CD4-positive, alpha-beta T cell (primary cell): ENCODE measurements at places on chromosomes 1 and 21. TPM values are rescaled to one million over a fixed set of nuclear protein-coding genes. Genes with fewer than 3 reads are reported as not detected.

- no peak for DNase-seq
Observed at GRCh38 chr21:40717028-40717427, 129.9 kb downstream of the DSCAM start.

GRCh38 chr1:118947003-118947765 lies 41.0 kb downstream of the TBX15 start:
- no peak for DNase-seq

GRCh38 chr1:113279776-113280391 lies 110.4 kb upstream of the MAGI3 start:
- DNase-seq = no peak

- no peak for DNase-seq
Observed at GRCh38 chr1:61287014-61287413, 204.7 kb downstream of the NFIA start.

GRCh38 chr1:200893411-200893901 lies 1.2 kb upstream of the INAVA start:
- DNase-seq = no peak

DNA sequence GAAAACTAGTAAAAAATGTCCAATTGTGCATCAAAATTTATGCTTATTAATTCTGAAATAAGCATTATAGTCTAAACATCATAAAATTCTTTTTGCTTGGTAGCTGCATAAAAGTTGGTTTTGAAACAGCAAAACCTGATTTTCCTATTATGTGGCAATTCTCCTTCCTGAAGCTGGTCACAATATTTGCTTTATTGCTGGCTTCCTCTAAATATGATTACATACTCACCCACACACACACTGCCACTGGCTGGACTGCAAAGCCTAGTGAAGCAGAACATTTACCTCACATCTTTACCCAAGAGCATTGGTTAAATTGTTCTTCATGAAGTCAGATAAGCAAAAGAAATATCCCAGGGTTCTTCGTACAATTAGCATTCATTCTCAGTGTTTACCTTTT lies 103.0 kb downstream of the NR5A2 start:
- no peak for DNase-seq

GRCh38 chr1:178311164-178311563 lies 185.6 kb downstream of the CLEC20A start:
- no peak for DNase-seq

DNA sequence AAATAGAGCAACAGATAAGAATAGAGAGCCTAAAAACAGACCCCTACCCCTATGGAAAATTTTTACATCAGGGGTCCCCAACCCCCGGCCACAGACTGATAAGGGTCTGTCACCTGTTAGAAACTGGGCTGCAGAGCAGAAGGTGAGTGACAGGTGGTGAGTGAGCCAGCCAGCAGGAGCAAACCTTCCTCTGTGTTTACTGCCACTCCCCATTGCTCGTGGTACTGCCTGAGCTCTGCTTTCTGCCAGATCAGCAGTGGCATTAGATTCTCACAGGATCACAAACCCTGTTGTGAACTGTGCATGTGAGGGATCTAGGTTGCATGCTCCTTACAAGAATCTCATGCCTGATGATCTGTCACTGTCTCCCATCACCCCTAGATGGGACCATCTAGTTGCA lies 174.1 kb downstream of the FOXD2 start:
- no peak for DNase-seq

The S100A7 gene
- total RNA-seq = not detected

- no peak for DNase-seq
Observed at GRCh38 chr1:238223076-238223640, 332.4 kb upstream of the ZP4 start.
